ENCODE measurements at places on chromosomes 6 and 20.
A peak's percentile ranks its signal among the peaks of the same experiment; 100 is the strongest.

DNA sequence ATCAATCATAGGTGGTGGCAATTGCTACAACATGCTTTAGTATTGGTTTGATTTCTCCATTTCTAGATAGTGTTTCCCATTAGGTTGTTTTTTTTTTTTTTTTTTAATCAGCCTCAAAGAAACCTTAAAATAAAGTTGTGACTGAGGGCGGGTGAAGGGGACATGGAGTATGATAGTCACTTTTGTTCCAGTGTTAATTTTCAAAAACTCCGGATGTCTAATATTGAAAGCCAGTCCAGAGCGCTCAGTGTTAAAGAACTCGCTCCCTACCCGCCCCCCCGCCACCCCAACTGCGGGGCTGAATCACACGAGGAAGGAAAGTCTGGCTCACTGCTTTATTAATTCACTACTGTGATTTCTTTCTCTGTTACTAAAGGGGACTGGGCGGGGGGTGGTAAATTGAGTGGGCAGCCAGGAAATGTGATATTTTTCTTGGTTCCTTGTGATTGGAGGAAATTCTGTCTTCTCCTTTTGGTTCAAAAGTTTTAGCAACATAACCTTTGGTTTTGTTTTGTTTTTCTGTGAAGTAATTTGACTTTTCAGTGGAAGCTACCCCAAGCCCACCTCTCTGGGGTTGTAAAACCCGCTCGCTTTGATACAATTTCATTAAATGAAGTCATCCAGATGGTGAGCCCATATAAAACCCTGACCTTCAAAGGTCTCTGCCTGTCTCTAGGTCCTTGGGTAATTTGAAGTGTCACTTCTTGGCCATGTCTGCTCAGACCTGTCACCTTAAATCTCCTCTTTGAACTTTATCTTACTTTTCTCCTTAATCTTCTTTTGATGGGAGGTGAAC, 38.0 kb downstream of the TNFAIP3 start:
- peak; percentile 30 for DNase-seq

- no peak for DNase-seq
These were observed 32.2 kb downstream of the CARMIL1 start for GRCh38 chr6:25311331-25311840.

DNA sequence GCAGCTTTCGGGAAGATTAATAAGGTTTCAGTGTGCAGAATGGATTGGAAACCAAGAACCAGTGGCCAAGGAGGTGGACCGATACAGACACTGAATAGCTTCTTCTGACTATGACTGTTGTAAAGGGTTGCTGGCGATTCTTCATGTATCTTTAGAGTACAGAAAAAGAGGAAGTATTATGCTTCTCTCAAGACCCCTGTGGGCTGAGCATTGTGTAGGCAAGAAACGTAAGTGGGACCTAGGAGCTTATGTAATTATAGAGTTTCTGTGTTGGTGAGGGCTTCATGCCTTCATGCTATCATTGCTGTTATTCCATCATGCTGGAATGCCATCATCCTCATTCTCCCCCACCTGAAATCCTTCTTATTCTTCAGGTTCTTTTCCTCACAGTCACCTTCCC, 105.4 kb upstream of the AKIRIN2 start:
- no peak for DNase-seq

DNA sequence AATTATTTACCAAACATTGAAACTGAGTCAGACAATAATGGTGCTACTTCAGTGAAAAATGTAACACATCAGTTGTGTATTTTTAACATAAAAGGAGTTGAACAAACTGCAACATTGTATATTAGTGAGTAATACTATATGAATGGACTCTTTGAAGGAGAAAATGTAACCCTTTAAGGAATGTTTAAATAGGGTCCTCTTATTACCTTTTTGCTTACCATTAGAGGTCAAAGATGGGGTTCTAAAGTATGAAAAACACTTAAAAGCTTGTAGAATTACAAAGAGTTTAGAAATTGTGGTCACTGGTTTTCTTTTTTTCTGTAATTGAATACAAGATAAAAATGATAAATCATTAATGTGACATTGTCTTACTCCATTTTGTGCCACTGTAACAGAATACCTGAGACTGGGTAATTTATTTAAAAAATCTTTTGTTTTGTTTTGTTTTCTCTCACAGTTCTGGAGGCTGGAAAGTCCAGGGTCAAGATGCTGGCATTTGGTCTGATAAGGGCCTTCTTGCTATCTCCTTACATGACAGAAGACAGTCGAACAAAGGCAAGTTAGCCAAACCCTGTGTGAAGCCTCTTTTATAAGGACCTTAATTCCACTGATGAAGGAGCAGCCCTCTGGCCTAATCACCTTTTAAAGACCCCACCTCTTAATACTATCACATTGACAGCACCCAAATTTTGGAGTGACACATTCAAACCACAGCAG, 43.2 kb downstream of the SESN1 start:
- no peak for DNase-seq

DNA sequence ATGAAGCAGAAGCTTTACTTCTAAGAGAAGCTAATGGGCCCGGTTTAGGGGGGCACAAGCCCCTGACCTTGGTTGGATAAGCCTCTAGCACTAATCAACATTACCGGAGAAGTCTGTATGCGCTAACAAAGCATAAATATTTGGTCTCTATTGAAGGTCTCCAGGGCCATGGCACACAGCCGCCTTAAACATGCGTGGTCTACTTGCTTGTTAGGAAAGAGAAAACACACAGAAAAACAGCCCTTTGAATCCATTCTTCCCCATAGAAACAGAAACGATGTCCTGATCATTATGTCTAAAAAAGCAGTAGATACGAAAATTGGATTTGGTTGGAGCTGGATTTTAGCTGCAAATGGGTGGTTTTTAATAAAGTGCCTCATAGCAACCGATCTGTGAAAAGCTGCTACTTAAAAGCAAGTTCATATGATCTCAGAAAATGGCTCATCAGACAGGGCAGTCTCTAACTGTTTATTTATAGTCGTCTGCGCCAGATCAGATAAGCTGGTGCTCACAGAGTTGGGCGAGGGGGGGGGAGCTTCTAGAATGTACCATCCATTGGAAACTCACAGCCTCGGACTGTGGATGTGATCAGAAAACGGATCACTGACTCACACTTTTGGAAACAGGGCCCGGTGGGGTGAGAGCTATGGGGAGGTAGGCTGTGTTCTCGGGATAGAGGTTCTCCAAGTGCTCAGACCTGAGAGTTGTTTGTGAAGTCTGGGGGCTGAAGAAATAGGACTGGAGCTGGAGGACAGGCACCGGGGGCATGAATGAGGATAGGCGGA, 35.3 kb upstream of the APCDD1L start:
- DNase-seq, result no peak

- DNase-seq, result no peak
These were observed 332.8 kb downstream of the BTBD9 start for GRCh38 chr6:38306931-38307330.

DNA sequence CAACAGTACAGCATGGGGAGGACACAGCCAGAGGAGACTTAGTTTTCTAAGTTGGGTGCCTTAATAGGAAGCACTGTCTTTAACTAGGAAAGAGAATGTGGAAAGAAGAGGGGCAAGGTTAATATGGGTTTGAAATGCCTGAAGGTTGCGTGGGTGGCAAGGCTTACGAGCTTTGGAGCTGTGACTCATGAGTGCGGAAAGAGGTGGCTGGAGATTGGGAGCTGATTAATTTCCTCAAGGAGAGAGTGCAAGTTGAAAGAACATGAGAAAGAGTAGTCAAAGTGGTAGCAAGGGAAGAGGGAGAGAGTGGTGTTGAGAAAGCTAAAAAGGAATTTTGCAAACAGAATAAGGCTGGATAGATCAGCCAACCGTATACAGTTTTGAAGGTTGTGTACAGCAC, 315.1 kb upstream of the PRND start:
- DNase-seq, result no peak

DNA sequence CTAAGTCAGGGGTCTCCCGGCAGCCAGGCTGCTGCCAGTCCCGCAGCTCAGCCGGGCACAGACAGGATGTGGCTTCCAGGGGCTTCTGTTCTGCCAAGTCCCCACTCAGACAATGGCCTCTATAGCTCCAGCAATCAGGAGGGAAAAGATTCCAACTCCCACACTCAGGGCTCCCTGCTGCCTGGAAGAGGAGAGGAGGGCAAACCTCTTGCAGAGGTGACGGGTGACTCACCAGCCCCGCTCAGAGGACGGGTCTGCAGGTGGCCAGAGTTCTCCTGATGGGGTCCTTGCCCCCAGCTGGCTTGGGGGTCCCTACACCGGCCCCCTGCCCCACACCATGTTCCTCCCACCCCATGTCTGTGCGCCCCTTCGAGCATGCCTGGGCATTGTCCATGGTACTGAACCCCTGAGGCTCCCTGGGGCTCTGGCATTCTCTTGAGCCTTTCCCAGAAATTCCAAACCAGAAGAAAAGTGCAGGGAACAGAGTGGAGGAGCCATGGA, 32.6 kb downstream of the NTSR1 start:
- no peak for DNase-seq

GRCh38 chr6:30260036-30260504, 46.9 kb upstream of the TRIM26 start:
- no peak for DNase-seq

- DNase-seq, result no peak
These were observed at the start of gene WFDC5 for GRCh38 chr20:45114465-45115385. TSS of gene WFDC5 (minus strand) at chr20:45115174. CDS start at chr20:45115083, 91 bp downstream.

DNA sequence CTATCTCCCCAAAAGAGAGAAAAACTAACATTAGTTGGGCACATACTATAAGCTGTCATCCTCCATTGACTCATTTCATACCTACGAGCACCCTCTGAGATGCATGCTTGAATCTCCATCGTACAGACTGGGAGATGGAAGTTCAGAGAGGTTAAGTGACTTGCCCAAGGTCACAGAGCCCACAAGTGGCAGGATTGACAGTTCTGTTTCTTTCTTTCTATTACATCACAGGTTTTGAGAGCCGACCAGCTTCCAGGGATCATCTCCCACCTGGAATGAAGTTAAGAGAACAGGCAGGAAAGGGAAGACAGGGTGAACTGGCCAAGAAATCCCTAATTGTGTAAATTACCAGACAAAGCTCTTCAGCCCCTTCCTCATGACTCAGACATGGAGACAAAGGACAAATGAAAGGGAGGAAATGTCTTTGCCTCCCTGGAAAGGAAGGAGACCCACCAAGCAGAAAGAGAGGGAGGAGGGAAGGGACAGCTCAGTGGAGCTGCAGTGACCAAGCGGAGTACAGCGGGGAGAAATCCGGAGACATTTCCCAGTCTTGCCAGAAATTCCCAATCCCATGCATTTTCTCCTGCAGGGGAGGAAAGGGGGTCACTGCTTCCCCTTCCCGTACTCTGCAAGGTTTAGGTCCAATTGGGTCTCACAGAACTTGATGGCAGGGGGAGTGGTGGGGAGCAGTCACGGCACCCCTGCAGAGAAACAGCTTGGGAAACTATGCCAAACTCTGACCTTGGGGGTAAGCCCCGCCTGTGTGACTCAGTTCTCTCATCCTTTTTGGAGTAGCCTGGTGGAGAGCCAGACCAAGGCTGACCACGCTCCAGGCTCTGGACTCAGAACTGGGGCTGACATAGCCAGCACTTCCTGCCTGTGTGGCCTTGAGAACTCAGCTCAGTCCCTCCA, 154.3 kb downstream of the ANKRD60 start:
- no peak for DNase-seq

DNA sequence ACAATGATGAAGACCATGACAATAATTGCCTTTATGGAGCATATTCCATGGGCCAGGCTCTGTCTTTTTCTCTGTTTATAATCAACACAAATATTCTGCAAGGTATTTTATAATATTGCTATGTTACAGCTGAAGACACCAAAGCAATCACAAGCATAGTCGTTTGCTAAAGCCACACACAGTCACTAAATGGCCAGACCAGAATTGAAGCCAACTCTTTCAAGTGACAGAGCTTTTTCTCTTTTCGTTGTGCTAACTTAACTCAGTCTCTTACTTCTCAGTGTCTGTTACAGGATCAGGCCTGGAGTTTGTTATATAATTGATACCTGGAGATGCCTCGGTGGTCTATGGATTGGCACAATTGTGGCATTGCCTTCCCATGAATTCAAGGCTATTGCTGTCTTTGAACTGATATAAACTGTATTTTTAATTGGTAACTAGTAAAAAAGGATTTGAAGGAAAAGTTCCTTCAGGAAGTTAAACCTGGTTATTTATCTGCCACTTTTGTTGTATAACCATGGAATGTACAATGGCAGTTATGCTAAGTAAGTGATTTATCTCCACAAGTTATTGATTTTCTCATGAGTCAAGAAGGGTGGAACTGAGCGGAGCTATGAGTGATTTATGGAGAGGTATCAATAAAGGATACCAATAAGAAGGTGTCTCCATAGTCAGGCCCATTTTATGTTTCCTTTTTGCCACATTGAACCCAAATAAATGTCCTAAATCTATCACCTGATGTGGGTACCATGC, 67.6 kb downstream of the PFDN4 start:
- DNase-seq, result no peak

DNA sequence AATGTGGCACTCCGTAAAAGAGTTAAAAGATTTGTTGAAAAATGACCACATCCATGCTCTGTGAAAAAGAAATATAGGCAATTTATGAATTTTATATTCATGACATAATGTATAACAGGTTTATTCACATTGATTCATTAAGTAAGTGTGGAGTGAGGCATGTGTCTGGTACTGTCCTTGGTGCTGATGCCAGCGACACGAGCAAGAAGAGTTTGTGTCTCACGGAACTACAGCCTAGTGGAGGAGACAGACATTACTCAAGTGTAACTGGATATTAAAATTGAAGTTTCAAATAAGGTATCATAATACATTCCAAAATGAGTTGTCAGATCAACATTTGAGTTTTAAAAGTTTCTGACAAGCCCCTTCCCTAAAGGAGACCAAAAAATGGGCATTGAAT, 158.2 kb upstream of the PRND start:
- no peak for DNase-seq

- DNase-seq, result no peak
These were observed 136.4 kb downstream of the FUT9 start for GRCh38 chr6:96152114-96152708.

- no peak for DNase-seq
These were observed 761.2 kb downstream of the TENT5A start for GRCh38 chr6:80991316-80991715.

DNA sequence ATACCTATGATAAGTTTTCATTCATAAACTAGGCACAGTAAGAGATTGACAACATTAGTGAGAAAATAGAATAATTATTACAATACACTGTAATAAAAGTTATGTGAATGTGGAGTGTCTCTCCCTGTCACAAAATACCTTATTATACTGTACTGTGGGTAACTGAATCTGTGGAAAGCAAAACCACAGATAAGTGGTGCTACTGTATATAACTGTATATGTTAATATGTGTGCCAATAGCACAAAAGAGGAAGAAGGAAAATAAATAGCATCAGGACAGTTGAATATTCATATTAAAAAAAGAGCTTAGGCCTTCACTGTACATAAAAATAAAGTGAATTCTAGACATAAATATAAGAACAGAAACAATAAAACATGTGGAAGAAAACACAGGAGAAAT, 243.5 kb downstream of the CDKAL1 start:
- DNase-seq, result no peak

DNA sequence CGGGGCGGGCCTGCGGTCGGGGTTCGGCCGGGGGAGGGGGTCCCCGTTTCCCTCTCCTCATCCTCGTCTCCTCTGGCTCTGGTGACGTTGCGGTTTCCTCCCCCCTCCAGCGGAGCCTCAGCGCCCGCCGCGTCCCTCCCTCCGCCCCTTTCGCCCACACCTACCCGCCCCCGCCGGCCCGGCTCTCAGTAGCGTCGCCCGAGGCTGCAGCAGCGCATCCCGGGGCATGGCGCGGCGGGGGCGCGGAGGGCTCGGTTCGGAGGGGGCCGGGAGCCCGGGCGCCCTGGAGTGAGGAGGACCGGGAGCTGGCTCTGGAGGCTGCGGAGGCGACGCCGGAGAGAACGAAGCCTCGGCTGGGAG, at the start of gene DSE:
DSE (plus strand) TSS at position 188 of the 360 bp plus-strand sequence. CDS start 28,304 bp downstream, outside the sequence.
- peak; percentile 40 for DNase-seq

All from stimulated activated CD8-positive, alpha-beta memory T cell treated with anti-CD3 and anti-CD28 coated beads, Interleukin-7, amount 100 ng/mL, for 1 hour (primary cell).